Stimulated activated CD8-positive, alpha-beta memory T cell treated with anti-CD3 and anti-CD28 coated beads, Interleukin-7, amount 100 ng/mL, for 24 hours (primary cell): ENCODE measurements at places on chromosomes 7 and 10.

DNA sequence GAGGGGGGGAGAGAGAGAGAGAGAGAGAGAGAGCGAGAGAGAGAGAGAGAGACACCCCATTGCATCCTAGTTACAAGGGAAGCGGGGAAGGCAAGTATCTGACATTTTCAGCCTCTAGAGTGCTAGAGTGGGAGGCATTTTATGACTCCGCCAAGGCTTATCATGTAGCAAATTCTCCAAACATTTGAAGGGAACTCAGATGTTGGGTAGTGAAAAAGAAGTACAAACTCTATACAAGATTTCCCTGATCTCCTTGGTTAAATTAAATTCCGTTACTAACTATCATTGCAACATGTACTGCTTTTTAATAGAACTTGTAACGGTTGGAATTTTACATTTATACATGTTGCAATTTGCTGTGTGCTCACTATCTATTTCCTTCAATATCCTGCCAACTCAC is 83.4 kb upstream of the FAM3C start:
- no peak for DNase-seq

- no peak for DNase-seq
Measured at GRCh38 chr7:43747328-43748105, 11.0 kb upstream of the BLVRA start.

- no peak for DNase-seq
Measured at GRCh38 chr7:148670807-148671206, 27.9 kb upstream of the CUL1 start.

- DNase-seq: no peak
Measured at GRCh38 chr7:5413449-5413786, 10.2 kb downstream of the TNRC18 start.

DNA sequence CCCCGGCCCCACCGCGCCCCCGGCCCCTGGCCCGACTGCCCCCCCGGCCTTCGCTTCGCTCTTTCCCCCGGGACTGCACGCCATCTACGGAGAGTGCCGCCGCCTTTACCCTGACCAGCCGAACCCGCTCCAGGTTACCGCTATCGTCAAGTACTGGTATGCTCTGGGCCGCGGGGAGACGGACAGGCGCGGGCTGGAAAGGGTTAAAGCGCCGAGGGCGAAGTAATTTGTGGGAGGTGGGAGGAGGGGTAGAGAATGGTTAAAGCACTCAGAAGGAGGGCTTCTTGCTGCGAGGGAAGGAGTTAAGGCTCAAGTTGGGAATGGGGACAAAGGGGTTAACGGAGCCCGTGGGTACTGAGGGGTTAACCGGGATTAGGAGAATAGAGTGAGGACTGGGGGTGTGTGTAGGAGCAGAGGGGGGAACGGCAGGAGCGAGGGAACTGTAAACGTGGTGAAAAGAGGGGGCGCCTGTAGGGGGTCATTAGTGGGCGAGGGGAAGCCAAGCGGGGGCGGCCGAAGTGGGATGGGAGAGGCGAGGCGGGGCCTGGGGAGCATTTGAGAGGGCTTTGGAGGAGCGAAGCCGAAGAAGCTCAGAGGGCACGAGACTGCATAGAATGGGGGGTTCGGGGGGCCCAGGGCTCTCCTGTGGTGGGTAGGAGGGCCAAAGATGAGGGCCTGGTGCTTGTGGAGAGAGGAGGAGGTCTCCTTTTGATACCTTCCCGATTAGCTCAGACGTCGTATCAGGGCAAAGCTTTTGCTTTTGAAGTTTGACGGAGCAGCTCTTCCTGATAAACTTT is 605 bp downstream of the SUFU start:
- DNase-seq: no peak

- DNase-seq: no peak
Measured at GRCh38 chr10:34370126-34370525, 445.0 kb downstream of the PARD3 start.

GRCh38 chr7:7919449-7919945 is 49.1 kb upstream of the GLCCI1 start:
- no peak for DNase-seq

- no peak for DNase-seq
Measured at GRCh38 chr10:118405928-118406327, 63.8 kb upstream of the FAM204A start.

DNA sequence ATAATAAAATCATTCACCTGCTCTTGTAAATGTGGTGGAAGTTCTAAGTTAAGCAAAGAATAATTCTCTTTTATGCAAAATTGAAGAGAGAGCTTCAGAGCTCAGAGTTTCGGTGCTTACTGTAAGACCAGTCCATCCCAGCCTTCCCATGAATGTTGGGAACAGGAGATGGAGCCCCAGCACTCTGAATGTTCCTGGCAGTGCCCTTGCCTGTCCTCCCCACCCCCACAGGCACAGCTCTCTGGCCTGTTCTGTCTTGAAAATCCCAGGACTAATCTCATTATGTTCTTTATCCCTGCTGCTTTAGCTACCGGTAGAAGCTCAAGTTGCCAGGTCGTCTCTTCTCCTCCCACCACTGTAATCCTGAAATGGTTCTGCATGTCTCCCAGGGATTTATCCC is 29.1 kb upstream of the LHFPL3 start:
- DNase-seq: no peak

DNA sequence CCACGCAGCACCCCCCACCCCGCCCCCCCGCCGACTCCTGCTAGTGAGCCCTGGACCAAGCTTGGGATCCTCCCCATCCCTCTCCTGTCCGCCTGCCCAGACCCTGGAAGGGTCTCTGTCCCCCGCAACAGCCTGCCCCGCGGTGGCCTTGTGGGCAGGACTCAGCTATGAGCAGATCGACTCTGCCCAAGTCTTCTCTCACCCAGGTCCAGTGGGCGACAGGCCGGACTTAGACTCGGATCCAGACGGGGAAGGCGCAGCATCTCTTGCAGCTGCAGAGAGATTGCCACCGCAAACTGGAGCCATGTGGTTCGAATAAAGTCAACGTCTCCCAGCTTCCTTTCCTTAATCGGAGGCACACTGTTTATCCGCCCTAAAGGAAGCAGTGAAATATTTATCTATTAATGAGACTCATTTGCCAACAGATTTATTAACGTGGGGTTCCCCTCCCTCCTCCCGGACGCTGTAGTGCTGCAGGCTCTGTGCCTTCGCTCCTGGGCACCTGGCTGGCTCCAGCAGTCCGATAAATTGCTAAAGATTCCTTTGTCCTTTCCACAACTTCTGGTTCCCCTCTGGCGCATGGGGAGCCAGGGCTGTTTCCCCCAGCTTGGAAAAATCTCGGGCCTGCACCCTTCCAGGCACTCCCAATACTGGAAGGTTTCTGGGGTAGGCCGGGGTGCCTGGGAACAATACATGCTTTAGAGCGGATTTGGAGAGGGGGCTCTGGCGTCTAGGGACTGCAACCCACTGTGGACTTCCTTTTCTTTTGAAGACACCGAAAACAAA is 634 bp upstream of the HOXA7 start:
- DNase-seq: no peak

DNA sequence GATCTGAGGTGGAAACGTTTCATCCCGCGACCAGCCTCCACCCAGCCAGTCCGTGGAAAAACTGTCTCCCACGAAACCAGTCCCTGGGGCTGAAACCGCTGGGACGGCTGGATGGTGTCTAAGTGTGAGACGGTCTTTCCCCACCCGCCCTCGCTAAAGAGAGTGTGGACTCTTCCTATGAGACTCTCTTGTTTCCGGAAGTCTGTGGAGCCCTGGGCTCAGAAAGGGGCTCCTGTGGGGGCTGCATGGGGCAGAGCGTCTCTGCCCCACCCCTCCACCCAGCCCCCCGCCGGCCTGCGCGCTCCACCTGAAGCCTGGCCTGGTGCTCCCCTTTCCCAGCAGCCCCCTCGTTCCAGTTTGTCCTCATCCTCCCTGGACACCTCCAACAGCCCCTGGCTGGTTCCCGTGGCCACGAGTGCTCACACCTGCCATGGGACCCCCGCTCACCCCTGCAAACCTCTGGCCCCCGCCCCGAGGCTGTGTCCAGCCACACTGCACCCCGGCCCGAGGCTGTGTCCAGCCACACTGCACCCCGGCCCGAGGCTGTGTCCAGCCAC is 28.7 kb downstream of the CFAP46 start:
- DNase-seq: no peak

DNA sequence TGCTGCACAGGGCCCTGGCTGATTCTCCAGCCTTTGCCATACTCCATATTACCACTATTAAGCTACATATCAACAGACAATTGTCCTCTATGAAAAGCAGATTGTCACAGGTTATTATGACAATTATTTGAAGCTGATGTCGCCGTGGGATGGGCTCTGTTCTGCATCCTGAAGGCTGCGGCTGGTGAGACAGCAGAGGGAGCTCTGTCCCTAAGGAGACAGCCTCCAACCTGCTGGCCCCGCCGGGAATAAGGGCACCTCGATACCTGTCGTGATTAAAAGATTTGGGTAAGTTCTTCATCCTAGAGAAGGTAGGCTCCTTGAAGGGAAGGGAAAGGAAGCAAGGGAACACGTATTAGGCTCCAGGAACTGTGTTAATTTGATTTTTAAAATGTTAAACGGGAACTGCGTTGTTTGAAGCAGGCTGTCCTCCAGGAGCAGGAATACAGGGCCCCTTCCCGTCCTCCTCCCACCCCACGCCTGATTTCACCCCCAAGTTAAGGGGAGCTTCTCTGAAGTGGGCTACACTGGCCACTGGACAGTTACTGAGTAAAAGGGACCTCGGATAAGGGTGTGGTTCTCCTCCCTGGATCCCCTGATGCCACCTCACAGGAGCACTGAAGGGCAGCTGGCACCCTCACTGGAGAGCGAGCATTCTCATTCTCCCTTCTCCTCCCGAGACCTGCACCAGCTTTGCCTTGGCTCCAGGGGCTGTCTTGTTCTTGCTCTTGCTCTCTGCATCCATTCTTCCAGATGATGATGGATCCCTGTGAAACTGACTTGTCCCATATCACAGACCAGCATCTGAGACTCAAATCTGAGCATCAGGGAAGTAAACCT is 11.8 kb upstream of the TIAL1 start:
- no peak for DNase-seq

DNA sequence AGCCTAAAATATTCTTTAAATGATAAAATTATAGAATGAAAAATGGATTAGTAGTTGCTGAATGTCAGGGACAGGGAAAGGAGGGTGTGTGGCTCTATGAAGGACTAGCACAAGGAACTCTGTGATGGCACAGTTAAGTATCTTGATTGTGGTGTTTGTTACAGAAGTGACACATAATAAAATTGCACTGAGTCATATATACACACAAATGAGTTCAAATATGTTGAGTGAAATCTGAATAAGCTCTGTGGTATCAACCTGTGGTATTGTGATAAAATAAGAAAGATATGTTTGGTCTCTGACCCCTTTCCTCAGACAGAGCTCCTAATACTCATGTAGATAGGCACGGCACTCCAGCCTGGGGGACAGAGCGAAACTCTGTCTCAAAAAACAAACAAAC is 181.5 kb upstream of the TRIM24 start:
- no peak for DNase-seq

GRCh38 chr10:48249004-48249762 is 25.3 kb downstream of the FRMPD2 start:
- no peak for DNase-seq

GRCh38 chr7:76328389-76328788 is 25.9 kb downstream of the HSPB1 start:
- DNase-seq: no peak

- no peak for DNase-seq
Measured at GRCh38 chr10:42984761-42985325, 92.0 kb upstream of the RET start.

- no peak for DNase-seq
Measured at GRCh38 chr7:70056363-70056762, 458.1 kb downstream of the AUTS2 start.

DNA sequence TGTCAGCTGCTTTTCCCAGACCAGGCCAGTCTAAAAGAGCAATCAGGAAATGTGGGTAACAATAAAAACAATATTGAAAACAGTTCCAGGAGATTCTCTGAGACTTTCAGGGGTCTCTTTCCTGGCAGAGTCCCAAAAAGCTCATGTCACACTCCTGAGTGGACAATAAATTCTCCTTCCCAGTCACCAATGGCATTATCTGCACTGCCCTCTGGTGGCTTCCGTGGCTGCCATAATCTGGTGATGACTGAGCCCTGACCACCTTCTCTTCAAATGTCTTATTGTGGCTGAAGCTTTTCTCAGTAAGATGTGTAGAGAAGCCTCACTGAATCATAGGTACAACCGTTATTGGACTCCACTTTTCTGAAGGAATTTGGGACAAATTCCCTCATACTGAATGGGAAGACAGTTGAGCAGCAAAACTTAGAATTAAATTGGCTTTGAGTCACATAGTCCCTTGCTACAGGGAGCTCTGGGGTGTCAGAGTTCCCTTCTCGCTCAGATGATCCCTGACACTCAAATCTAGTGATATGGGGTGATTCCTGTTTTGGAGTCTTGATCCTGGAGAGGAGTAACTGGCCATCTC is 24.4 kb upstream of the ASAH2 start:
- DNase-seq: peak; percentile 19

GRCh38 chr7:1457949-1458682 is 1.2 kb downstream of the MICALL2 start:
- DNase-seq: no peak

- DNase-seq: no peak
Measured at GRCh38 chr7:104206841-104207240, 972 bp downstream of the ORC5 start.

DNA sequence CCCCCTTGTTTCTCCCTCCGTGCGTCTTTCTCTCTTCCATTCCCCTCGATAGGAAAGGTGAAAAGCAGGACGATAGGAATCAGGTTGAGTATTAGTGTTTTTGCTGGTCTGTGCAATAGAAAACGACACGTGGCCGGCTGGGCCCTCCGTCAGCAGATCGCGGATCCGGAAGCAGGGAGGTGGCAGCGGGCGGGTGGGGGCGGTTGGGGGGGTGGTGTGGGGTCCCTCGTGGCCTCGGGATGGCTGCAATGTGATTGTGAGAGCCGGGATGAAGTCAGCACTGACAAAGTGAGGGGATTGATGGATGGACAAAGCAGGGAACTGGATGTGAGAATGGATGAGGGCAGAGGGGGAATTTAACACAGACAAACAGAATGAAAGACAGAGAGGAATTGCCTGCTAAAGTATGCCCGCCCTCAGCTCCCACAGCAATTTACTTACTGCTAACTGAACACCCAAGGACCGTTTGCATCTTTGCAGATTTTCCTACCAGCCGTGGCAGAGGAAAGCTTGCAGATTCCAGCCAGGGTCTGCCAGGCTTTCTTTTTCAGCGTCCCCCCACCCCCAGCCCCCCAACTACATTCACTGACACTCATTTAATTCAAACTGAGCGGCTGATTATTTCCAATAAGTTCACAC is 280.9 kb downstream of the LRMDA start:
- no peak for DNase-seq

GRCh38 chr10:63910806-63911205 is 389.6 kb downstream of the REEP3 start:
- DNase-seq: no peak

- DNase-seq: no peak
Measured at GRCh38 chr7:4883033-4883371, 514 bp downstream of the RADIL start.

DNA sequence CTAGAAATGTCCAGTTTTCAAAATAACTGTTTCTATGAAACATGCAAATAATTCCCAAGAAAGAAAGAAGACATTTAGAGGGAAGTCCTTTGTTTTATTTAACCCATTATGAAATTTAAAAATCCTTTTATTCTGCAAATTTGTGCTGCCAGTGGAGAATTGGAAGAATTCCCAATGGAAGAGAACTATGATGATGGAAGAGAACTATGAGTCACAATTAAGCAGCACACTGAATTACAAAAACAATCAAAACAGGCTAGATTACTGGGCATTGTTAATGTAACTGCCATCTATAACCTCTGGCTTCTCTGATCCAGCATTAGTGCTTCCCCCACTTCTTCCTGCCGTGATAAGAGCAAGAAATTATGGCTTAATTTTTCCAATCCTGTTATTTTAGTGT is 126.2 kb upstream of the FEZF1 start:
- no peak for DNase-seq
